ENCODE measurements at places on chromosomes 7 and 10.

GRCh38 chr7:4067476-4067760, 614.7 kb upstream of the FOXK1 start:
- DNase-seq: no peak

- DNase-seq: no peak
Observed at GRCh38 chr7:19772841-19773760, at the start of gene TMEM196. Gene TMEM196, minus strand, starts transcription at chr7:19773617. Its CDS starts 921 bp downstream, at chr7:19772696.

GRCh38 chr10:1268831-1269230, 212.6 kb downstream of the WDR37 start:
- DNase-seq: no peak

DNA sequence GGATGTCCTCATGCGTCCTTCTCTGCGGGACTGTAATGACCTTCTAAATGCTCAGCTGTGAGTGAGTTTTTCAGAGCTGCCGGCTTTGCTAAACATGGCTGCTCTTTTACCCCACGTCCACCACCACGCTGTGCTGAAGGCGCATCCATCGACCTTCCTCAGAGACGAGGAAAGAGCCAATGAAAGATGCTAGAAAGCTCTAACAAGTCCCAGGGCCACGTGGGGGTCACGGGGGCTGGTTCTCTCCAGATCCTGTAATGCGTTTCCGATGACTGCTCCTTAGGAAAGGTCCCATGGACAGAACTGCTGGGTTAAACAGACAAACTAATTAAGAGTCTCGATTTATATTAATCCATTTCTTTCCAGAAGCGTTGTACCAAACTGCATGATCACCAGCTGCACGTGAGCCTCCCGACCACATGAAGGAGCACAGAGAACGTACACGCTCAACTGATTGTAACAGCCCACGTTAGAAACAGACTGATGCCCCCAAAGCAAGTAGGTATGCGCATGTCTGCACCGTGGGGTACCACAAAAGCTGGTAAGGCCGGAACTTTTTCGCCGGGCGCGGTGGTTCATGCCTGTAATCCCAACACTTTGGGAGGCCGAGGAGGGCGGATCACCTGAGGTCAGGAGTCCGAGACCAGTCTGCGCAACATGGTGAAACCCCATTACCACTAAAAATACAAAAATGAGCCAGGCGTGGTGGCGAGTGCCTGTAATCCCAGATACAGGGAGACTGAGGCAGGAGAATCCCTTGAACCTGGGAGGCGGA, 109.6 kb downstream of the TCERG1L start:
- DNase-seq: no peak

GRCh38 chr7:30863706-30864035, 48.0 kb upstream of the AQP1 start:
- DNase-seq: peak; percentile 35

- peak; percentile 22 for DNase-seq
Observed at GRCh38 chr10:73263693-73264347, 11.4 kb upstream of the MRPS16 start.

DNA sequence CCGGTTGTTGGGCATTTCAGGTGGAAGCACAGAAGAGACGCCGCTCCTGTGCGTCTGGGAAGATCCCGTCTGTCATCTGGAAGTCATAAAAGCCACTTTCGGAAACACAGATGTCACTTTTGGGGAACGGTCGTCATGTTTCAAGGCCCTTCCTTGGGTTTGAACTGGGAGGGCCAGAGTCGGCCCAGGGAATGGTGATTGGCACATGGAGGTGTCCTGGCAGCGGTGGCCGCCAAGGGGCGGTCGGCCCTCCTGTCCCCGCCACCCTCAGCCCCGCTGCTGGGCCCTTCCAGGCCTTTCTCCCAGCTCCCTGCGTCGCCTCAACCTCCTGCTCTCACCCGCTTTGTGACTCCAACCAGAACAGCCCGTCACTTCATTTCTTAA, 115.2 kb upstream of the SFMBT2 start:
- no peak for DNase-seq

DNA sequence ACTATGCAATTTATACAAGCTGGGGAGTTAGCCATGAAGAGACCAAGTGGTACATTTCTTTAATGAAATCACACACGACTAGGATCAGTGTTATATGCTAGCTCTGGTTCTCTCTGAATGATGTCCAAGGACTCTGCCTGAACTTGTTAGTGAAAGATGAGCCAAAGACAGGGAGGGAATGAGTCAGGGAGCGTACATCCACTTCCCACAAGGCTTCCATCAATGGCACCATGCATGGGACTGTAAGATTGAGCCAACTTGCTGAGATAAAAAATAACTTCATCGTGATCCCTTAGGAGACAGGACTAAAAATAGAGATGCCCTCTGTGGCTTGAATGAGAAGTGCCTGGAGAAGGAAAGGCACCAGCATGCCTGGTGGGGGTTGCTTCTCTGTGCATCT, 629.7 kb downstream of the ACTR3B start:
- DNase-seq: no peak

DNA sequence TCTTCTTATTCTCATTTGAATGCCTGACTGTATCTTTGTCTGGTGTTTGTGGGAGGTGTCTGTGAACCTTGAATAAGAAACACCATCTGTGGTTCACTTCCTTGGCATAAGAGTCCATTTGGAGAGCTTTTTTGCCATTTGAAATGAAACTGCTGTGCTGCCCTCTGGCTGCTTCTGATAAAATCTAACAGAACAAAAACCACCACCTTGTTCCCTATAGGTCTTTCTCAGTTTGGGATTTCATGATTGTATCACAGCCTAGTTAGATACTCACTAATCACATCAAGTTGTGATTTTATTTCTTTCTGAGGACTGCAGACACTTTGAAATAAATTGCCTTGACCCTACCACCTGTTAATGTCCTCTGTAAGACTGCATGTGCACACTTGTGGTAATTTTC, 102.7 kb upstream of the FAM13C start:
- DNase-seq: no peak

DNA sequence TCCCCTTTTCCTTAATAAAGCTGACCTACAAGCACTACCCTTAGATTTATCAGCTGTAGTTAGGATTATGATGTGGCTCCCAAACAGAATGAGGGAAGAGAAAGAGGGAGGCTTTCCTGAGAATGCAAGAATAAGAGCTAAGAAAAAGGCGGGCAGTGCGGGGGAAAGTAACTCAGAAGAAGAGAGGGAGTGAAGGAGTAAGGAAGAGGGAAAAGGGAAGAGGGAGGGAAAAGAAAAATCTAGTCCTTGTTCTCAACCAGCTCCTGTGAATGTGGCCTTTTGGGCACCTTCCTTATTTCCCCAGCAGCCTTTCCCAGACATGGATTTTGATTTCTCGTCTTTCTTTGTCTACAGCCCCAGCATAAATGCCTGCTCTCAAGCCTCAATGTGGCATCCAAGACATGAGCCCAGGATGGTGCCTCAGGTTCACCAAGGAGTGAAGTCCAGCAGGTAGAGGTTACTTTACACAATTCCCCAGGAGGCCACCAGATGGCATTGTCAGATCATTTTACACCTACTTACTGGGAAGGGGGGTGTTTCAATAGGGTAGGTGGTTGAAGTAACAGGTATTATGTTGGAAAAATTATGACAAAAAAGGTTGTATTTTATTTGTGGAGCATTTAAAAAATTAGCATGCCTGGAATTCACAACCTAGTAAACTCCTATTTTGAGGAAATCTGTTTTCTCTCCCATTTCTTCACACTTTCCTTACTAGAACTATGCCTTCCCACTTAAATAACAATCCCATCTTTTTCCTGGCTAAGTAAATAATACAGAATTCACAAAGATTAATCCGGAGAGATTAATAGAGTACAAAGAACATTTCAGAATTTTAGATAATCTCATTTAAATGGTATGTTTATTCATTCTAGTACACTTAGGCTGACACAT, 106.5 kb downstream of the HTR7 start:
- DNase-seq: no peak

DNA sequence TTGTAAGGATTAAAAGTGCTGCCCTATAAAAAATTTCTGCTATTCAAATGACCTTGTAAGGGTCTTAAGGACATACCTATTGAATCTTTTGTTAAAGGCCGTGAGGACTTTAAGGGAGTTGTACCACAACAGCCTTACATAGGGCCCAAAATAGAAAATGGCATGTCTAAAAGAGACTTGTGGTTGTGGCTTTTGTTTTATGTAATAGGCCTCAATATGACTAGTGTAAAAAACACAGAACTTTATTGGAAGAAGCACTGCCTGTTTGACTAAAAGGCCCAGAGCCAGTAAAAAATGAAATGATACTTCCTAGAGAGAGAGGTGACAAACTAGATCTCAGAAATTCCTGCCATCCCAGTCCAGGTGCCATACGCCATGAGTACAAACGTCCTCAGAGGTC, 286.6 kb downstream of the SEMA3D start:
- no peak for DNase-seq

DNA sequence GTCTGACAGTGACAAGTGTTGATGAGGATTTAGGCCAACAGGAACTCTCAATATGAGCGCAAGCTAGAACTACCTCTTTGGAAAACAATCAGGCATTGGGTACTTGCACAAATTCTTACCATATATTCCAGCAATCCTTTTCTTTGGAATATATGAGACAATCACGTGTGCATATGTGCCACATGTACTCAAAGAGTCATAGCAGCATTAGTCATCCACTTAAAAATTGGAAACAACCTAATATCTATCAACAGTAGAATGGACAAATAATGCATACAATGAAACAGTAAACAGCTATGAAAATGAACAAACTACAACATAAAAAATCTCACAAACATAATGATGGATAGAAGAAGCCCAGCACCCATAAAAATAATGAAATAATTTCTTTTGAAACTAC, 179.7 kb downstream of the GLI3 start:
- DNase-seq: no peak

GRCh38 chr10:90930070-90930837, 9.4 kb upstream of the ANKRD1 start:
- DNase-seq: peak; percentile 81

- no peak for DNase-seq
Observed at GRCh38 chr10:80464557-80465450, 10.7 kb downstream of the TSPAN14 start.

- peak; percentile 63 for DNase-seq
Observed at GRCh38 chr10:77111611-77112550, 525.7 kb downstream of the KCNMA1 start.

DNA sequence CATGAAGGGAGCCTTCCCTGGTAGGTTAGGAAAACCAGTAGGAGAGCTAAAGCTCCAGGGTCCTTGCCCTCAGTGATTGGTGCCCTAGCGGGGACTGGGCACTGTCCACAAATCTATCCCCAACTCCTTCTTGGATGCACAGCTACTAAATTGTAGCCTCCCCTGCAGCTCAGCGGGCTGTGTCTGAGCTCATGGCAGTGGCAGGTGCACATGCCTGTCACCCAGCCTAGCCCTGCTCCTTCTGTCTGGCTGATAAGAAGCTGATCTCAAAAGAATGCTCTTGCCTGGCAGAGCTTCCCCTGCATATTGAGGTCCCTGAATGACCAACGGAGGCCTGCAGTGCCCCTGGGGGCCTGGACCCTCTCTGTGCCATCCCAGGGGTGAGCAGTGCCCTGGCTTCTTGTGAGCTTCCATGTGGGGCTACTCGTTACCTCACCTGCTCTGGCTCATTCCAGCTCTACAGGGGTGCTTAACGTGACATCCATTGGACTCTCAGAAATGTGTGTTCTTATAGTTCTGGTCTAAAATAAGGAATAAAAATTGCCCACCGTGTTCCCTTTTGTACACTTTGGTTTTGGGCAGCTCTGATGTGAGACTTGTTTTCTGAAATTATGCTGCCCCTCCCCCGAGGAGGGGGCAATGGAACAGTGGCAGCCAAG, 59.8 kb upstream of the ANTXRL start:
- DNase-seq: no peak

DNA sequence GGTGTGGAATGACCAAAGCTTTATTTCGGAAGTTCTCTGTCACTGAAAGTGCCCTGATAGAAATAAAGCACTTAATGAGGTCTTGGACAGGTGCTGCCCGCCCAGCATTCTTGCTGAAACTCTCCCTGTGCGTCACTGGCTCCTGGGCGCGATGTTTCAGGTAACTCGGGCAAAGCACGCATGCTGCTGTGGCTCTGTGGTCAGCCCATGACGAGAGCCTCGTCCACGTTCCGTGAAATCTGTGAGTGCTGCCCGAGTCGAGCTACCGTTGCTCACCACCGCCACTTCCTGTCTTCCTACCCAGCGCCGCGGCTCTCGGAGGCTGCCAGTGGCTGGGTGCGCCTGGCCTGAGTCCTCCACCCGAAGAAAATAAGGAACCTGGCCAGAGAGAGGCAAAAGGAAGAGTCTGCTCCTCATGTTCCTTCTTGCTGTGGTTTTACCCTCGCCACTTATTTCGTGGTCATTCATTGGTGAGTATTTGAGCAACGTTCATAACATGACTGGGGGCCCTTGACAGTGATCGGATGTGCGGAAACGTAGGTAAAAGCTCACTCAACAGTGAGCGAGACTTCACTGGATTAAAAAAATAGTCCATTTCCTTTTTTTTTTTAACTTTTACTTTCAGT, 95.5 kb downstream of the MAP3K8 start:
- no peak for DNase-seq

DNA sequence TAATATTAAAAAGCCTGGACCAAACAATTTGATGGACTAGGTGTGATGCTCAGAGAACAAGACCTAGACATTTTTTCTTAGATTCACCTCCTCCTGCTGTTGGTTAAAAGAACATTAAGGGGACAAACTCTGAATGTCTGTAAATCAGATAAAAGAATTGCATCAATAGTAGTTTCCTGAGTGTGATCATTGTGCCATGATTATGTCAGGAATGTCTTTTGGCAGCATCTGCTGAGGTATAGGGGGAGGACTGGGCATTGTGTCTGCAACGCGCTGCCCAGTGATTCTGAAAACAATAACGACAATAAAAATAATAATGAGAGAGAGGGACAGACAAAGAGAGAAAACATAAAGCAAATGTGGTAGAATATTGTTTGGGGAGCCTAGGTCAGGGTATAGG, 6.9 kb downstream of the C7orf57 start:
- DNase-seq: no peak

DNA sequence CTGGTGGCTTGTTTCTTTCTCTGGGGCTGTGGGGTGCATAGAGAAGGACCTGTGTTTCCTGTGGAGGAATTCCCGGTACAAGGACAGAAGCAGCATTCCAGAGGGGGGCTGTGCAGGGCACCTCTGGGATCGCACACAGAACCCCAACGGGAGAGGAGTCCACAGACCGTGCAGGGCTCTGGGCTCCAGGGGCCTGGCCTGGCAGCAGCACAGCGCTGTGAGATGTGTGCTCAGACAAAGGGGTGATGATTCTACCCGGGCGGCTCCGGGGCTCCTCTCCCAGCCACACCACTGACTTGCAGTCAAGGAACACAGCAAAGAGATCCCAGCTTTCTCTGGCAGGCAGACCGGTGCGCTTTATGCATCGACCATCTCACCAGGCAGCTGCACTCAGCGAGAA, 6.9 kb upstream of the SHH start:
- no peak for DNase-seq
